ENCODE measurements at places on chromosomes 5 and 9.
A peak's percentile ranks its signal among the peaks of the same experiment; 100 is the strongest.

- no peak for DNase-seq
Observed at GRCh38 chr5:141121563-141121962, at the start of gene PCDHB4. PCDHB4 (plus strand) TSS chr5:141121818; CDS start chr5:141121999, 181 bp downstream.

DNA sequence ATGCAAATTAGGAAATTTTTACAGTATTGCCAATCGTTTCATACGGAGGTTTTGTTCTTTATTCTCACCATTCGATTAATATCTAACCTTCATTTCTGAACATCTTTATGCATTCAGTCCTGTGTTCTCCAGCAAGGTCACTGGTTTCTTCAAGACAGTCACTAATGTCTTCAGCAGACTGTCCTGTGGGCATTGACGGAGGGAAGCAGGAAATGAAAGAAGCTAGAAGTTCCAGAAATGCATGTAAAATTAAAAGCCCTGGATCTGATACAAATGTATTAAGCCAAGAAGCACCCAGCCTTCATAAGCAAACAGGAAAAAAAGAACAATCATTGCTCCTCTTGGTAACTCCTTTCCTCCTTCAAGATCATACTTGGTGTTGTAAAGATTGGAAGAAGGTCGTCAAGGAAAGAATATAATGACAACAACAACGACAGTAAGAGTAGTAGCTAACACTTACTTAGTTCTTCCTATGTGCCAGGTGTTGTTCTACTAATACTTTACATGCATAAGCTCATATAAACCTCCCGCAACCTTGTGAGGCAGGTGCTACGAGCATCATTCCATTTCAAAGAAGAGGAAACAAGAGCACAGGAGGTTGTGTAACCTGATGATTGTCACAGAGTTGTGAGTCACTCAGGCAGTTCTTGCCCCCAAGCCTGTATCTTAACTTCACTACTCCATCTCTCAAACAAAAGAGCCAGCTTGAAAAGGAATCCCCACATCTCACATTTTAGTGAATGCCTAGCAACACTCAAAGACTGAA, 59.9 kb upstream of the CER1 start:
- no peak for DNase-seq

GRCh38 chr9:131008909-131009618, at the start of gene LAMC3:
LAMC3 (plus strand) TSS chr9:131009174; CDS start chr9:131009215, 41 bp downstream.
- no peak for DNase-seq

DNA sequence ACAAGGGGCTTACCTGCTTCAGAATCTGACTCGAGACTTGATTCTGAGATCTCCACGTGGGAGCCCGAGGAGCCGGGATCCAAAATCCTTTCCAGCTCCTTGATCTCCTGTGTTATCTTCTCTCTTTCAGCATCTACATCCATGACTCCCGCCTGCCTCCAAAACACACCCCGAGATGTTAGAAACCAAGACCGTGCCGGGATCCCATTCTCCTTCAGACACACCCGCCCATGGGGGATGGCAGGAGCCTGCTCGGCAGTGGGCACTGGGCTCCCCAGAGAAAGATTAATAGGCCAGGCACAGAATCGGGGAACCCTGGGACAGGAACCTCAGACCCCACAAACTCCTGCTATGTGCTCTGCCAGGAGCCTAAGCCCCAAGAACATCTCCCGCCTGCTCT, 1.7 kb downstream of the SNAPC4 start:
- no peak for DNase-seq

DNA sequence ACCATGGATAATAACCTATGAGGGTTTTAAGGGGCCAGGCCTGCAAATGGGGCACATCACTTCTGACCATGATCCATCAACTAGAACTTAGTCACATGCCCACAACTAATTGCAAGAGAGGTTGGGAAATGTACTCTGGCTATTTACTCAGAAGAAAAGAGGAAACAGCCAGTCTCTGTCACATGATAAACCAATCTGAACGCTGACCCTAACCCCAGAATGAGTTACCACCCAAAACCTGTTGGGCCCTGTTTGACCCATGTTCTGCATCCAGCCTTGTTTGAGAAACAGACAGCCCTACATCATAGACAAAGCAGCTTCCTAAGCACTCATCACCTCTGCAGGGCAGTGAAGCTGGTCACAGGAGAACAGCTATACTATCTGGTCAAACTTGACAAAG, 5.8 kb downstream of the MACROH2A1 start:
- no peak for DNase-seq

DNA sequence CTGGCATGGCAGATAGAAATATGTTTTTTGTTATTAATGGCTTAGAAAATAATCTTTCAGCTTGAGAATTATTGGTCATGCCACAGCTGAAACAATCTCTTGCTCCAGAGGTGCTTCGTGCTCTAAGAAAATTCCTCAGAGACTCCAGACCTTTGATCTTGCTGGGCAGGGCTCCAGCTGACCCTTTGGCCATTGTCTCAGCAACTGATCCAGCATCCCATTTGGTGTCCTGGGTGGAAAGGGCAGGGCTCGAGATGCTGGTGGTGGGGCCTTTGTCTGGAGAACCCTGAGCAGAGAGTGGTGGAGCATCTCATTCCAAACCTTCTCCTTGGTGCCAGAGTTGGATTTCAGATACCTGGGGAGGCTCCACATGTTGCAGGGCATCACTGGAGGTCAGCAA, 43.2 kb upstream of the PIK3R1 start:
- no peak for DNase-seq

- no peak for DNase-seq
Observed at GRCh38 chr5:1436681-1437080, 8.6 kb downstream of the SLC6A3 start.

DNA sequence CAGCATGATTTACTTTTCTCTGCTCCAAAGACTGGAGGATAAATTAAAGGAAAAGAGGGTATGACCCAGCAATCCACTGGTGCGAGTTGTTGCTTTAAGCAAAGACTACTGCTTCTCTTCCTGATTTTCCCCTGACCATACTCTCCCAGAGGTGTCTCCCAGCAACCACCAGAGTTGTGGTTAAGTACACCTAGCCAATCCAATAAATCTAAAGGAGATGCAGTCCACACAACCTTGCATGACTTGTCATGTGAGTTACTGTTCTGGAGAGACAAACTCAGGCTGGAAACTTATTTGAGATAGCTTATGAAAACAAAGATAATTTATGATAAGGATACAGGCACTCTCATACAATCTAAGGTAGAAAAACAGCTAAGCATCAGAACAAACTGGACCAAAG, 11.9 kb downstream of the TMC1 start:
- peak; percentile 29 for DNase-seq

DNA sequence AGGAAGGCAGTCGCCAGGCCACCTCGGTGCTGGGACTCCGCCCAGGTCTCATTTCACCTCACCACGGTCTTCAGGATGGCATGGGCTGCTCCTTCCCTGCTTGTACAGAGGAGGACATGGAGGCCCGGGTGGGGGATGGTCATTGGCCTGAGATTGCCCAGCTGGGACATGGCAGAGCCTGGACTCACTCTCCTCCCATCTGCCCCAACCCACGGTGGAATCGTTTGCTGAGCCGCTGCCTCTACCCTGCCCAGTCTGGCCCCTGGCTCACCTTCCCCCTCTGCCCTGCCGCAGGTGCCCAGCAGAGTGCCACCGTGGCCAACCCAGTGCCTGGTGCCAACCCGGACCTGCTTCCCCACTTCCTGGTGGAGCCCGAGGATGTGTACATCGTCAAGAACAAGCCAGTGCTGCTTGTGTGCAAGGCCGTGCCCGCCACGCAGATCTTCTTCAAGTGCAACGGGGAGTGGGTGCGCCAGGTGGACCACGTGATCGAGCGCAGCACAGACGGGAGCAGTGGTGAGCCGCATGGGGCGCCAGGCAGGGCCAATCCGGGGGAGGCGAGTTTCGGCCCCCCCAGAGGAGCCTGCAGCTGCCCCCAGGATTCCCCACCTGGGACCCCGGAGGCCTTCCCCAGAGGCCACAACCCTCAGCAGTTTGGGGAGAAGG, 36.7 kb downstream of the HK3 start:
- no peak for DNase-seq
